ENCODE measurements at places on chromosomes 2 and 18.

DNA sequence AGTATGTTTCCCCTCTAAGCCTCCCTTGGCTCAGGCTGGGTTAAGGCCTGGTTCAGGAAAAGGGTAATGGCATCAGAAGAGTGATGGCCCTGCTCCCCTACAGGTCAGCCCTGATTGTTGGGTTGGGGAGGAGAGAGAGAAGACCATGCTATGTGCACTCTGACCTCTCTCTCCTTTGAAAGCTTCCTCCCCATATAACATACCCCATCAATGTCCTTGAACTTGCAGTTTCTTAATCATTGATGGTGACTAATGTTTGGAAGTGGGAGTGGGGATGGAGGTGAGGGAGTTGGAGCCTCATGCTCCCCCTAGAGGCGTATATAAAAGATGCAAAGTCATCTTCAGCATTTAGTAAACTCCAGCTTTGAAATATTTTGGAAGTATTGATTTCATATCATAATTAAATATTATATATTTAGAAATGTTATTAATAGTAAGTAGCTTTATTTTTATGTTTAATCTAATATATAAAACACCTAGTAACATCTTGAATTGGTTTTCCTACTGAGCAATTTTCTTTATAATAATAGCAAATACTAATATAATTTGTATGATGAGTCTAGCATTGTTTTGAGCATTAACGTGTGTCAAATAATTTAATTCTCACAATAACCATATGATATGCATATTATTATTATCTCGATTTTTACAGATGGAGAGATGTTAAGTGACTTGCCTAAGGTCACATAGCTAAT lies 8.8 kb downstream of the PLCL1 start:
- DNase-seq, result no peak

DNA sequence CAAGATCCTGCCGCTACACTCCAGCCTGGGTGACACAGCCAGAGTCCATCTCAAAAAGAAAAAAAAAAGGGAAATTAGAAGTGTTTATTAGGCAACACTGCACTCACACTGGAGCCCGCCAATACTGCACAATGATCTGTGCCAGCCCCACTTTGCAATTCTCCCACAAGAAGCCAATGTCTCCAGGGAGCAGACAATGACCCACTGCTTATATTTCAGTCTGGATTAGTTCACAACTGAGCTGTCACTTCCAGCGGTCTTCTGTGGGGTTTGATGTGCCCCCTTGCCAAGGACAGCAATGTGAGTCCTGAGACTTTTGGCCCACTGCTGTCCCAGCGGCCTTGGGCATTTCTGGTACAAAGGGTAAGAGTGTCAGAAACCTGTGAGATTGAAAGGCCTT lies 85.6 kb upstream of the PPM1B start:
- no peak for DNase-seq

- peak; percentile 28 for DNase-seq
Observed at GRCh38 chr2:88874063-88874657, 182.7 kb downstream of the RPIA start.

GRCh38 chr2:131016826-131017741 lies 76.2 kb downstream of the FAM168B start:
- no peak for DNase-seq

DNA sequence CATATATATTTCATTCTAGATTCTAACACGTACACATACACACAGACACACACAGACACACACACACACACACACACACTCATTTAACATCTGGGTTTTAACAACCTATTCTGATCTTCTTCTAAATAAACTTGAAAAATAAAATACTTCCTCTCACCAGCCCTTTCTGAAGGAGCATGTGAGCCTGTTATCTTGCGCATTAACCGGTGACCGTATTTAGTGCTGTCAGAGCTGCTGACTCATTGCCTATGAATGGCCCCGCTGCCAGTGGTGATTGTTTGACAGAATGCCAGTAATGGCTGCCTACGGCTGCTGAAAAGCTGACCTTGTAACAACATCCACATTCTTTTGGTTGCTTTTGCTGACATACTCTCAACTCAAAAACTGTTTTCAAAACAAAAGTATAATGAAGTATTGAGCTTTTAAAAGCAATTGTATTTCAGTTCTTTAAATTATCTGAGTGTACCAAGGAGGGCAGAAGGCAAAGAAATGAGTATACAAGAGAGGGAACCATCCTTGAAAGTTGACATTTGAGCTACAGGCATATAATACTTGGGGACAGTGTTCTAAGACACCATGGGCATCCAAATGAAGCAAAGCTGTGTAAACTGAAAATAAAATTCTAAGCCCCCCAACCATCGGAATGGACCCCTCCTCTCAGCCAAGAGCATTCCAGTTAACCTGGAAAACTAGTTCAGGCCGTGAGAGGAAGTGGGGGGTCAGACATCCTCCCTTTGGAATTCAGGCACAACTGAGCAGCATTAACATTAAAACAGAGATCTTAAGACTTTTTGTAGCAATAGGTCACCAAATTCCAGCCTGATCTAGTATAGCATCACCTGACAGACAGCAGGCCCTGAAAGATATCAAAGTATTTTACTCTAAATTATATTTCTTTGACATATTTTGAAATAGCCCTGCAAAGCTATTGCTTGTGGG lies 50.2 kb upstream of the DTNA start:
- DNase-seq, result no peak

GRCh38 chr18:73235491-73235890 lies 367.7 kb upstream of the NETO1 start:
- DNase-seq, result no peak

DNA sequence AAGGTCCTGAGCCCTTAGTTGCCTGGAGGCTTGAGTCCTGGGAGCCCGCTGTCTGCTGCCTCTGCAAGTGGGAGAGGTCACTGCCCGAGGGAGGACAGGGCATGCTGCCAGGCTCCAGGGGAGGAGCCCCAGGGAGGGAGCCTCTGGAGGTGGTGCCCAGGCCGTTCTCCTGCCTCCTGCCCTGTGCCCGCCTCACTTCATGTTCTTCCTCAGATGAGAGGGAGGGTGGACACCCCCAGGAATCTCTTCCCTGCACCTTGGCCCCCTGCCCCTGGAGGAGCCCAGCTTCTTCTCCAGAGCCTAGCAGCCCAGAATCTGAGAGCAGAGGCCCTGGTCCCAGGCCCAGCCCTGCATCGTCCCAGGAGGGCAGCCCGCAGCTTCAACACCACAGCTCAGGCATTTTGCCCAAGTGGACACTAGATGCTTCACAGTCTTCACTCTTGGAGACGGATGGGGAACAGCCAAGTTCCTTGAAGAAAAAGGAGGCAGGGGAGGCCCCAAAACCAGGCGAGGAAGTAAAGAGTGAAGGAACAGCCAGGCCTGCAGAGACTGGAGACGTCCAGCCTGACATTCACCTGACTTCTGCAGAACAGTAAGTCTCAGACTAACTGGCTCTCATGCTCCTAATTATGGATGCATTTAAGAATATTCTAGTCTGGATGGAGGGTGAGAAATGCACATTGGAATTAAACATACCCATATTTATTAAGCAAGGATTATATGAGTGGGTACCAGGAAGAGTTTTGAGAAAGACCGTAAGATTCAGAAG lies 12.1 kb downstream of the PSD4 start:
- no peak for DNase-seq

- no peak for DNase-seq
Observed at GRCh38 chr2:224968051-224968450, 74.2 kb downstream of the DOCK10 start.

- no peak for DNase-seq
Observed at GRCh38 chr2:178223806-178224205, 29.5 kb downstream of the OSBPL6 start.

DNA sequence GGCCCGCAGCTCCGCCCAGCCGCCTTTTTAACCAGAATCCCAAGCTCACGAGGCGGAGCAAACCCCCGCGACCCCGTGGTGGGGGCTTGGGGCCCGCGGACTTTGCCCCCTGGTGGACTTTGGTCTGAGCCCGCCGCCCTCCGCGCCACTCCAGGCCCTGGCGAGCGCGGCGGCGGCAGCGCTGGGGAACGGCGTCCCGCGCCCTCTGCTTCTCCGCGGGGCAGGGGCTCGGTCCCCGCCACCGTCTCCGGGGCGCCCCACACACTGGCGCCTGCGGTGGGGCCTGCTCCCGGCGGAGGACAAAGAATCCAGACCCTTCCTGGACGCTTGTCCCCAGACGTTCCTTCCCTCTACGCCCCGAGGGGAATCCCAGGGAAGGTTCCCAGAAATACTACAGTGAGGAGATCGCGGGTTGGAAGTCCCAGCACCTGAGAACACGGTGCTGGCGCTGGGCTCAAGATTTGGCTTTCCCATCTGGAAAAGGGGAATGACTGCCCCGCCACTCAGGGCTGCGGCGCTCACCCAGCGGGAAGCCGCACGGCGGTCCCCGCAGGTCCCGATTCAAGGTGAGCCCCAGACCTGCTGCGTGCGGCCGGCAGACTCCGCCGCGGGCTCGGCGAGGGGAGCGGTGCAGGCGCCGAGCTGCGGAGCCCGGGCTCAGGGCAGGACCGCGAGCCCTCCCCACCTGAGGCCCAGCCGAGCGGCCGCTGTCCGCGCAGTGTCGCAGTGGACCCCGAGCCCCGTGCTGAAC lies at the start of gene HAAO:
Gene HAAO, minus strand, starts transcription at position 1 of the 751 bp plus-strand sequence. CDS start 47 bp downstream, outside the sequence.
- no peak for DNase-seq

- DNase-seq, result no peak
Observed at GRCh38 chr2:232488721-232489300, 1.2 kb upstream of the ECEL1 start.

- DNase-seq, result no peak
Observed at GRCh38 chr2:204972606-204973336, 427.5 kb downstream of the PARD3B start.

DNA sequence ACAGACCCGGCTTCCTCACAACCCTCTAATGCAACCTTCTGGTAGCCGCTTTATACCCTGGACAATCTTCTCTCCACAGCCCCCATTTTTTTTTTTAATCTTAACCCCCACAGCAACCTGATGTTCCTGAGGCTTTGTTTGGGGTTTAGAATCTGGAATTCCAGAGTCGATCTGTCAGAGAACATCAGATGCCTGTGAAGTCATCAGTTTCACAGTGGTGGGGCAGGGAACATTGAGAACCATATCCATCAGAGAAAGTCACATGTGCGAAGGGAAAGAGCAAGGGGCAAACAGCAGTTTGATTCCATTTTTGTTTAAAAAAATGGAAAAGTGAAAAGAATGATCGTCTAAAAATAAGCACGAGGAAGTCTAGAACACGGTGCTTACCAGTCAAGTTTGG lies 20.6 kb downstream of the NPAS2 start:
- no peak for DNase-seq

DNA sequence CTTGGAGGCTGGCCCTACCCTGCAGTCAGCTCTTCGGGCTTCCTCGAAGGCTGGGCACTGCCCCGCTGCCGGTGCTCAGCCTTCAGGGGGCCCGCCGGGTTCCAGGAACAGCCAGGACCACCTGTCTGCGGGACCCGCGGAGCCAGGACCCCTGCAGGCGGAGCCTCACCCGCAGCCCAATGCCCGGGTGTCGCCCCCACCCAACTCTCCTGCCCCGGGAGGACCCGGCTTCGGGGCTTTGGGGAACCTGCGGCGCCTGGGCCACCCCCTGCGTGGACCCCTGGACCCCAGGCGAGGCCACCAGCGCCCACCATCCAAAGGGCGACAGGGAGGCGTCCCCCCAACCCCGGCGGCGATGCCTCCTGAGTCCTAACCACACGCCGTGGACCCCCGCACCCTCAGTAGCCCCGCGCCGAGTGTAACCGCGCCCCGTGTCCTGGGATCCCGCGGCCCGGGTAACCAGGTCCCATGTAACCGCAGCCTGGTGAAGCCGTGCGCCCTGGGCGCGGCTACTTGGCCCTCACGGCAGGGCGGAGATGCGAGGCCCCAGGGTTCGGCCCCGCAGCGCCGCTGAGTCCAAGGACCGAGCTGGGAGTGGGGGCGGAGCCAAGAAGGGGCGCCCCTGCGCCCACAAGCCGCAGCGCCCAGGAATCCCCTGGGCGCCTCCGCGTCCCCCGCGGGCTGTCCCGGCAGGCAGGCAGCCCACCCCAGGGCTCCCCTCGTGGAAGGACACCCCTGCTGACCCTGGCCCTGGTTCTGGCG lies 11.0 kb upstream of the UBE2F start:
- DNase-seq, result no peak

- no peak for DNase-seq
Observed at GRCh38 chr2:216932113-216932862, 72.4 kb upstream of the TNP1 start.

- no peak for DNase-seq
Observed at GRCh38 chr2:197993363-197993762, 189.0 kb downstream of the PLCL1 start.

DNA sequence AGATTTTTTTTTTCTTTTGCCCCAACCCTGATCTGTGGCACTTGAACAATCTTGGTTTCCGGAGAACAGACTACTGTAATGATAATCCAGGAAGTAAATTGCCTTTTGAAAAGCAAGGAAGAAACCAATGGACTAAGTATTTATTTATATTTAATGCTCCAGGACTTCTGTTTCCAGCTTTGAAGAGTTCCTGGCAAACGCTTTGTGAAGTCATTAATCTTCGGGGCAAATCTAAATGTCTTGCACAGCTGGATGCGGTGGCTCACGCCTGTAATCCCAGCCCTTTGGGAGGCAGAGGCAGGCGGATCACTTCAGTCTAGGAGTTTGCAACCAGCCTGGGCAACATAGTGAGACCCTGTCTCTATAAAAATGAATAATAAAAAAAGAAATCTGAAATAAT lies 135.1 kb upstream of the GATA6 start:
- no peak for DNase-seq
